ENCODE measurements at places on chromosomes 6 and 20.

- no peak for DNase-seq
Observed at GRCh38 chr20:62752181-62752670, 43.6 kb downstream of the NTSR1 start.

DNA sequence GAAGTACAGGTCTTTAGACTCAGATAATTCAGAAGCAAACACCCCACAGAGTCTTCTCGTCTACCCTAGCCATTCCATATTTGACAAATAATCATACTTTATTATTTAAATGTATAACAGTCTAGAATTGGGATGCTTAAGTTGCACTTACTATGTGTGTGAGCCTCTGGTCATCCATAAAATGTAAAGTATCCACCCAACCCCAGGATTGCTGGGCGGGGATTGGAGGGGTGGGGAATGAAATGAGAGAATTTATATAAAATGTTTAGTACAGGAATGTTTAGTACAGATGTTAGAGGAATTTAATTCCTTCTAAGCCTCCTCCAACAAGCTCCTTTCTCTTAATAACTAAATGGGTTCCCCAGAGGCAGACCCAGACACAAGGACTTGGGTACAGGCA, 16.9 kb downstream of the BNIP5 start:
- no peak for DNase-seq

DNA sequence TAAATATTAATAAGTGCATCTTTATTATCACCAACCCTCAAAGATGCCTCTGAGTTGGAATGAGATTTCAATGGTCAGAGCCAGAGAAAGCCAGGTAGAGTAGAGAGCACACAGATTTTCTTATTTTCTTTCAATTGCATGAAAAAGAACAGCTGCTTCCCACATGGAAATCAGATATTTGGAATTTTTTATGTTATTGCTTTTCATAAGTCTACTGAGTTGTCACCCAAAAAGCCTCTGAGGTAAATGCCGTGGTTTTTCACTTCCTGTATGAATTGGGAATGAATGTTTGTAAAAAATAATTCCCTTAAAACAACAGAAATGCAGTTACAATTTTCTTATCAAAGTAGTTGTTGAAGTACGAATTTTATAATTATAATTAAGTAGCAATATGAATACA, 563.1 kb downstream of the RFPL4B start:
- no peak for DNase-seq

DNA sequence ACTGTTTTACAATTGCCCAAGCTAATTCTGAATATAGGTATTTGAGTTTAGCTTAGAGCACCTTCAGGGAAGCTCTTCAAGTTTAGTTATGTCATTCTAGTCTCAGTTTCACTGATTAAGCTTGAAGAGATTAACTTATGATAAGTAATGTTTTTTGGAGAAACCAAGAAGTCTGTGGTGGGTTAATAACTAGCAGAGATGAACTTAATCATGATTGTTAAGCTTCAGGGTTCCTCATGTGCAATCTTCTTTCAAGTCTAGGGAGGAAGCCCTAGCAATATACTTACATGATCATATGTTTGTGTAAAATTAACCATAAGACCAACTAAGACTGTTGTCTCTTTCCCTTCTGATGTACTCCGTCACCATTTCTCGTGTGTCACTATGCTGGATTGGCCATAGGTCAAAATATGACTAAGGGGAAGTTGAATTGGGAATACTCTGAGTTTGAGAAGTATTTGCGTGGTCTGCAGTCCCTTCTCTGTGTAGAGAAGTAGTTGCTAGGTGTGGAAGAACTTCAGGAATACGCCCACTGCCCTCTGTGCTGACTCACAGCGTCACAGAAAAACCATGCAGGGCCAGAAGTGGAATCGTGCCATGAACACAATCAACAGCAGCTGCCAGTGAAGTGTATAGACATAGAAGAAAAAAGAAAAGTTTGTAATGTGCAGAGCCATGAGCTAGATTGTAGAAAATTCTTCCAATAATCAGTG, 88.3 kb downstream of the SH3BGRL2 start:
- DNase-seq = no peak

- no peak for DNase-seq
Observed at GRCh38 chr20:24909086-24909780, 39.8 kb upstream of the CST7 start.

DNA sequence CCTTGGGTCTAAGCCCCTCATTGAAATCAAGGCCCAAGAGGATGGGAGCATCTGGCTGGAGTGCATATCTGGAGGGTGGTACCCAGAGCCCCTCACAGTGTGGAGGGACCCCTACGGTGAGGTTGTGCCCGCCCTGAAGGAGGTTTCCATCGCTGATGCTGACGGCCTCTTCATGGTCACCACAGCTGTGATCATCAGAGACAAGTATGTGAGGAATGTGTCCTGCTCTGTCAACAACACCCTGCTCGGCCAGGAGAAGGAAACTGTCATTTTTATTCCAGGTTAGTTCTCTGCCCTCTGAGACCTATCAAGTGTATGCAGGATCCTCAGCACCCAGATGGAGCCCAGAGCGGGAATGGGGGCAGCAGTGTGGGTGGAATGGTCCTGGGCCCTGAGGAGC, 5.1 kb downstream of the BTN2A2 start:
- DNase-seq = no peak

DNA sequence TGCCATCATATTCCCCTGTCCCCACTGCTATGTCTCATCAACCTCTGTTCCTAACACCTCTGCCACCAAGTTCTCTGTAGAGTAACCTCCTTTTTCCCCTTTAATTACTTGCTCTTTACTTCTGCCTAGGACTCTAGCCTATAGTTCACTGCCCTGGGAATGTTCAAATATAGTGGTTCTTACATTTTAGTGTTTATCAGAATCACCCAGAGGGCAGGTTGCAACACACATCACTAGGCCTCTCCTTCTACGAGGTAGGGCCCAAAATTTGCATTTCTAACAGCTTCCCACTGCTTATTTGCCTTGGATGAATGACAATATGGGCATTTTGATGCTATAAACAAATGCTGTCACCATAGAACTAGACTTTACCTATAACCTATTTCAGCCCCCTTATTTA, 23.1 kb upstream of the C6orf141 start:
- DNase-seq = no peak

- no peak for DNase-seq
Observed at GRCh38 chr20:17832236-17832915, 132.6 kb downstream of the BANF2 start.

- no peak for DNase-seq
Observed at GRCh38 chr20:38498909-38499308, 26.3 kb downstream of the RALGAPB start.

GRCh38 chr6:113893866-113894265, 36.7 kb downstream of the MARCKS start:
- no peak for DNase-seq

DNA sequence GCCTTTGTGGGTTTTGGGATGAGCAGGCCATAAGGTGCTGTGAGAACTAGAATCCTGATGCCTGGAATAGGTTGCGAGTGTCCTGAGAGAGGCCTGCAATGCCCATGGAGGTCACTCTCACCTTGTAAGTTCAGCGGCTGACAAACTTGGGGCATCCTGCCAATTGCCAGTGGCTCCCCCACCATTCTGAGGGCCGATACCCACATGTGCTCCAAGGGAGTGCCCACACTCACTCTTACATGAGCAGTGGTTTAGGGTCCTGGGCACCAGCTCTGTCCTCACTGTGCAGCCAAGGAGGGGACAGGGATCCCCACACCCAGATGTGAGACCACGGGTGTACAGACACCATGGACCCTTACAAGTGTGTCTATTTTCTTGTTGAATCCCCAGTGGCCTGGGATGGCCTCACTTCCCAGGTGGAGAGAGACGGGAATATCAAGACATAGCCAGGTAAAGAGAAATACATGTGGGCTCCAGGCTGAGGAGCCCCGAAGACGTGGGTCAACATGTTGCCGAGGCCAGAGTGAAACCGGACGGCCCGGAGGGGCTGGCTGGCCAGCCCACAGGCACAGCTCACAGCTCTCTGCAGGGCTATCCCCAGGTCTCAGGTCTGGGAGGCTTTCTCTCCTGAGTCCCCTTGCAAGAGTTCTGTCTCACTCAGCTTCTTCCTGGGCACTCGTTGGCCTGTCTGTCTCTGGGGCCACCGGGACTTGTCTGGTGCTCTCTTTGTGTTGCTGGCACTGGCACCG, 2.0 kb upstream of the CST9 start:
- DNase-seq = no peak

- DNase-seq = peak; percentile 25
Observed at GRCh38 chr20:31587545-31588389, 17.3 kb upstream of the ID1 start.

- no peak for DNase-seq
Observed at GRCh38 chr20:20466341-20466879, 98.5 kb downstream of the INSM1 start.

GRCh38 chr6:37020381-37020780, 14.9 kb downstream of the FGD2 start:
- DNase-seq = no peak

DNA sequence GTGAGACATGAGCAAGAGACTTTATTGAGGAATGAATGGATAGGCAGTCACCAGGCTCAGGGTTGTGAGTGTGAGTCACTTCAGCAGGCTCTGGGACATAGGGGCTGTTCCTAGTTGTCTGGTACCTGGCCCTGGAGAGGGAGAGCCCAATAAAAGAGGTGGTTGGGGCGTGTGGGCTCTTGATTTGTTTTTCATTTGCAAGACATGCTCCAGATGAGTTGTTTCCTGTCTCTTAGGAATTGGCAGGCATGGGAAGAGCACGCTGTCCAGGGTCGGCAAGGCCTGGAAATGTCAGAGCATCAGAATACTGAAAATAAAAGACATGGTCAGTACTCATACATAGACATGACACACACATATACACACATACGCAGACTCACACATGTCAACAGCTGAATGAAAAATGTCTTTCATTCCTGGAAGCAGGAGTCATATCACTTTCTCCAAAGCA, 166.3 kb upstream of the SULF2 start:
- DNase-seq = no peak

DNA sequence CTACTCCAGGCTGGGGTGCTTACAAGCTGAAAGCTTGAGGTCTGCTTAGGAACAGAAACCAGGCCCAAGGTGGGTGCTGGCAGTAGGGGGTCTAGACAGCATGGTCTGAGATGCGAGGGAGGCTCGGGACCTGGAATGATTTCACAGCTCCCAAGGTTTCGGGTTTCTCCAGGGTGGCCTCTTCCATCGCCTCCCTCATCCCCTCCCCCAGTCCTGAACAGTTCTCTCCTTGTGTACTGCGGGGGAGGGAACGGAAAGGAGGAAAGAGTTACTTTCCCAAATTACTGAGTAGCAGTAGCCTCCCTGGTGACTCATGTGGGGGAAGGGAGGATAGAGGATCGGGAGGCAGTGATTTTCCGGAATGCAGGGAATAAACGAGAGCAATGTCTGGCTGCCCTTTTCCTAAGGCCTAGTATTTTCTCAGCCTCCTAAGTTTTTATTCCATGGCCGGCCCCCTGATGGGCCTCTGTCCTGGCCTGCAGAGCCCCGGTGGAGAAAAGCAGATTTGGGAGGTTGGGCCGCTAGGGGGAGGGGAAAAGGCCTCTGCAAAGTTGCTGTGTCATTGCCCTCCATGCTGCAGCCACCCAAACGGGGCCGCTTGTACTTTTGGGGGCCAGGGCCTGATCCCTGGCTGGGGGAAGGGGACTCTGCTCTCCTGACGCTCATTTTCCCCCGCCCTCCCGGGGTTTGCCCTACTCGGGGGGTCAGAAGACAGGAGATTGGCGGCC, 1.5 kb downstream of the BRD2 start:
- DNase-seq = peak; percentile 44

DNA sequence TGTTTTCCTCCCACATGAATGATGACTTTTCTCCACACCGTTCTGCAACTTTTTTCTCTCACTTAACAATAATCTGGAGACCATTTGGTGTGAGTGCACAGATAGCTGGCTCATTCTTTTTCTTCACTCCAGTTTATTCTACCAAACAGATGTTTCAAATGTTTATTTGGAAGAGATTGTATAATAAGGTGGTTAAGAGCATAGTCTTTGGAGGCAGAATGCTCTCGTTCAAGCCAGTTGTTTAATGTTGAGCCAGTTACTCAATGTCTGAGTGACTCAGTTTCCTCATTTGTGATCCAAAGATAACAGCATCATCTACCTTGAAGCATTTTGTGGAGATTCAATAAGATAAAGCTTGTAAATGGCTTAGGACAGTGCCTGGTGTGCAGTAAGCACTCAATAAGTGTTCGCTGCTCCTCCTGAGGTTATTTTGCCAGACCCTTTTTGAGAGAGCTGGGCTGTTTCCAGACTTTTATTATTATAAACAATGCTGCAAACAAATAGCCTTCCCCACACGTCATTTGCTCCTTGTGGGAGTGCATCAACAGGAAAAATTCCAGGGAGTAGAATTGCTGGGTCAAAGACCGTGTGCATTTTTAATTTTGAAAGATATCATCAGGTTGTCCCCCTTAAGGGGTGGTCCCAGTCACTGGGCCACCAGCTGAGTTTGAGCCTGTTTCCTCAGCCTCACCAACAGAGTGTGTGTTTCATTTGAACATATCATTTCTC, 70.6 kb downstream of the VEGFA start:
- DNase-seq = no peak

- DNase-seq = no peak
Observed at GRCh38 chr6:169227116-169227515, 26.5 kb downstream of the THBS2 start.

DNA sequence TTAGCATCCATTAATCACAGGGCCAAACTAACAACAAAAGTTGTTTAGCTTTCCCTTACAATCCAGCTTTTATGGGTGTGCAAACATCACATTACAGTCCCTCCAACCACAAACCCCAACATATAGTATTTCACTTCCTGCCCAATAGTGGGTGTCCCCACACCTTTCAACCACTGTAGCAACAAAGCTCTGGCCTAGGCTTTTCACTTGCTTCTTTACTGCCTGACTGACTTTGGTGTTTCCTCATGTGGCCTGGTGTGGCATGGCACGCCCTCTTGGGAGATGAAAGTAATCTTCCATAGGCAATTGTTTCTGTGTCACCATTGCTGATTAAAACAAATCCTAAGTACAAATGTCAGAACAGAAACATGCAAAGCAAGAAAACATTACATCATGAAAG, 46.3 kb downstream of the MCM8 start:
- no peak for DNase-seq

Measured in NCI-H1092 (cell line).